Activated naive CD8-positive, alpha-beta T cell treated with anti-CD3 and anti-CD28 coated beads, Interleukin-2, amount 50 U/mL, for 24 hours (primary cell): ENCODE measurements at places on chromosomes 13 and 19.

- DNase-seq = no peak
These were observed 39.8 kb upstream of the TPM4 start for GRCh38 chr19:16036397-16036925.

- no peak for DNase-seq
These were observed 67.1 kb downstream of the STARD13 start for GRCh38 chr13:33218426-33218825.

DNA sequence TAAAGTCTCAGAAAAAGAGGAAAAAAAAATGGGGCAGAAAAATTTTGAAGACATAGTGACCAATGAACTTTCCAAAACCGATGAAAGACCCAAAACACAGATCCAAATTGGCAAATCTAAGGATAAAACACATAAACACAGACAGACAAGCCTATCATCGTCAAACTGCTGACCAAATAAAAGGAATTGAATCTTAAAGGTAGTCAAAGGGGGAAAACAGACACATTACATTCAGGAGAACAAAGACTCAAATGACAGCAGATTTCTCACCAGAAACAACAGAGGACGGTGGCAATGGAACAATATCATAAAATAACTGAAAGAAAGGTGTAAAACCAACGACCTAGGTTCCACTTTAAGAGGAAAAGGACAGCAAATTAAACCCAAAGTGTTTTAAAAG is 10.2 kb downstream of the RBM26 start:
- no peak for DNase-seq

GRCh38 chr19:18594824-18595373 is 6.3 kb downstream of the REX1BD start:
- DNase-seq = no peak

DNA sequence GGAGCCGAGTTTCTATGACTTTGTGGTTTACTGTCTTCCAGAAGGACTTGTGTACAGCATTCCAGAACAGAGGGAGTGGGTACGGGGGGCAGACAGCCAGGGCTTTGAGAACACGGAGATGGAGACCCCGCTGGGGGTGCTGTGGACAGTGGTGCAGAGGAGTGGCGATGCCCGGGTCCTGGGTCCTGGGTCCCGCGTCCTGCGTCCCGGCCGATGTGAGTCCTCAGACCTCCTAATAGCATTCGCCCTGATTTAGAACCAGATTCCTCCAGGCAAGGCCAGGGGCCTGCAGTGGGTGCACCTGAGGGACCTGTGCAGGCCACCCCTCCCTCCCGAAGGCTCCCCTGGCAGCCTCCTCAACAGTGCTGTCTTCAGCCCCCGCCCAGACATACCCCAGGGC is 97.9 kb downstream of the KDM4B start:
- no peak for DNase-seq

DNA sequence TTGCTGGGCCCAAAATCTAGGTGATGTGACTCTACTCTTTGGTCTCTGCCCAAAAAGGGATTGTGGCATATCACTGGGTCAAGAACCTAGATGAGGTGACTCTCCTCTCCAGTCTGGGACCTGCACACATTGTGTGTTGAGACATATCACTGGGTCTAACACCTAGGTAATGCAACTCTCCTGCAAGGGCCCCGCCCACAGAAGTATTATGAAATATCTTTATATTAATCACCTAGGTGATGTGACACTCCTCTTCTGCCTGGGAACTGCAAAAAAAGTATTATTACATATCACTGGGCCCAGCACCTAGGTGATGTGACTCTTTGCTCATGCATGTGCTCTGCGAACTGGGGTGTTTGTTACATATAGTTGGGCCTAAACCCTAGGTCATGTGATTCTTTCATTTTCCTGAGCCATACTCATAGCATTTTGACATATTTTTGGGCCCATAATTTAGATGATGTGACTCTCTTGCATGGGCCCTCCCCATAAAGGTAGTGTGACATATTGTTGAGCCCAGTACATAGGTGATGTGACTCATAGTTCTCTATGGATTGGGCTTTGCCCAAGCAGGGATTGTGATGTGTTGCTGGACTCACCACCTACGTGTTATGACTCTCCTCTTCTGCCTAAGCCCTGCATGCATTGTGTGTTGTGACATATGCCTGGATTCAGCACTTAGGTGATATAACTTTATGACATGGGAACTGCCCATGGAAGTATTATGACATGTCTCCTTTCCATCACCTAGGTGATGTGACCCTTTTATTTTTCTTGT is 11.2 kb upstream of the ZNF681 start:
- no peak for DNase-seq

GRCh38 chr13:50334115-50334778 is 319.0 kb downstream of the KCNRG start:
- DNase-seq = no peak

DNA sequence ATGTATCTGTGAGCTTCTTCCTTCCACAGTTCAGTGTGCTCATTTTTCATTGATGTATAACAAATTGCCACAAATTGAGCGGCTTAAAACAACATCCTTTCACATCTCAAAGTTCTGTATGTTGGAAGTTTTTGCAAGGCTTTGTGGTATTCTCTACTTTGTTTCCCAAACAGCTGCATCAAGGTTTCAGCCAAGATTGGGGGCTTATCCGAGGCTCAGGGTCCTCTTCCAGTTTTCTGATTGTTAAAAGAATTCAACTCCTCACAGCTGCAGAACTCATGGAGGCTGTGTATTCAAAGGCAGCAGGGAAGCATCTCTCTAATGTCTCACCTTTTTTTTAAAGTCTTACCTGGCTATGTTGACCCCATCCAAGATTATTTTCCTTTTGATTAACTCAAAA is 1369.8 kb downstream of the PCDH9 start:
- no peak for DNase-seq

GRCh38 chr13:36124236-36124822 is 6.9 kb downstream of the DCLK1 start:
- no peak for DNase-seq

GRCh38 chr13:99042521-99043250 is 64.8 kb upstream of the DOCK9 start:
- DNase-seq = no peak

DNA sequence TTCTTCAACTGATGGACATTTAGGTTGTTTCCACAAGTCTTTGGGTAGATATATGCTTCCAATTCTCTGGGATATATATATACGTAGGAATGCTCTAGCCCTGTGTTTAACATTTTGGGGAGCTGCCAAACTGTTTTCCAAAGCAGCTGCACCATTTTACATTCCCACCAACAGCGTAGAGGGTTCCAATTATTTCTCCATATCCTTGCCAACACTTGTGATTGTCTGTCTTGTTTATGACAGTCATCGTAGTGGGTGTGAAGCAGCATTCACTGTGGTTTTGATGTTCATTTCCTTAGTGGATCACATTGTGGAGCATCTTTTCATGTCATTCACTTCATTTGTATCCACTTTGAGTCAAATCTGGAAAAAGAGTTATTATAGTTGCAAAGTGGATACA is 4.7 kb upstream of the CBLC start:
- no peak for DNase-seq

GRCh38 chr13:105464249-105464648 is 1071.2 kb downstream of the EFNB2 start:
- DNase-seq = no peak

GRCh38 chr13:98189841-98190505 is 12.9 kb upstream of the RNF113B start:
- DNase-seq = no peak

- no peak for DNase-seq
These were observed 99.0 kb upstream of the MCF2L start for GRCh38 chr13:112870051-112870331.

DNA sequence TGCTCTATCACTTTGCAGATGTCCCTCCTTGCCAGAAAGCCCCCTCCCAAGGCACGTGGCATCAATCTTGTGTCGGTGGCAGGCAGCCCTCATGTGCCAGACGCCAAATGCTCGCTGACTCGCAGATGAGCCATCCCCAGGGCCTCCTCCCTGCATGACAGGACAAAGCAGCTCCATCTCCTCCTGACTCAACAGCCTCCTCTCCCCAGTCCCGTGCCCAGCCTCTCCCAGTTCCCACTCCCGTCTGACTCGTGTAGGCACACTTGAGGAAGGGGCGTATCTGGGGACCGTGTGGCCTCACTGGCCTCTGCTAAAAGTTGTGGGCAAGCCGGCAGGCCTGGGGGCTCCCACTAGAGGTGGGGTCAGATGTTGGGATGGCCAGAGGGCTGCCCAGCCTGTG is 133.6 kb downstream of the STK24 start:
- DNase-seq = no peak

GRCh38 chr13:113654591-113655345 is 3.2 kb downstream of the ATP4B start:
- DNase-seq = no peak

GRCh38 chr13:98384739-98385138 is 192.2 kb downstream of the STK24 start:
- no peak for DNase-seq

DNA sequence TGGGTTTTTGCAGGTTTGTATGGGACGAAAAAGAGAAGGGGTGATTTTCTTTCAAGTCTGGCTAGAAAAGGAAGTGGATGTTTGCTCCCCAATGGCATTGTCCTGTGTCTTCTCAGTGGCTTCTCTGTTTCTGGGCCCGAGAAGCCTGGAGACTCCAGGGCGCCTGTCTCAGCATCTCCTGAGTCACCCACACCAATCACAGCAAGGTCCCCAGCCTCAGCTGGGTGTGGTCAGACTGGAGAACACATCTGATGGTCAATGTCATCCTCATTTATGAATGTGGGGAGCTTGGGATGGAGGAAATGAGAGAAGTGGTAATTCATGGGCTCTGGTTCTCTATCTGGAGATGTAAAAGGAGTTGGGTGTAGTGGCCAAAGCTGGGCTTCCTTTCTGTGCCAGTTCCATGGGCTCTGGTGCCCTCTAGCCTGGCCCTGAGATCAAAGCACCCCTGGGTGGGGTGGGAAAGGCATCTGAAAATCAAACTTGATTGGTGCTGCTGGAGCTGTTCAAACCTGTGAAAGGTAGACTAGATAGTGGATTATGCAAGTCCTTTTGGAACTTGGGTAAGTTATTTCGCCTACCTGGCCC is 13.4 kb downstream of the RASL11A start:
- no peak for DNase-seq

GRCh38 chr19:8209462-8210378 is 550 bp downstream of the CERS4 start:
- DNase-seq = peak; percentile 83

GRCh38 chr13:32530841-32531253 is 7.7 kb downstream of the N4BP2L2 start:
- DNase-seq = no peak

DNA sequence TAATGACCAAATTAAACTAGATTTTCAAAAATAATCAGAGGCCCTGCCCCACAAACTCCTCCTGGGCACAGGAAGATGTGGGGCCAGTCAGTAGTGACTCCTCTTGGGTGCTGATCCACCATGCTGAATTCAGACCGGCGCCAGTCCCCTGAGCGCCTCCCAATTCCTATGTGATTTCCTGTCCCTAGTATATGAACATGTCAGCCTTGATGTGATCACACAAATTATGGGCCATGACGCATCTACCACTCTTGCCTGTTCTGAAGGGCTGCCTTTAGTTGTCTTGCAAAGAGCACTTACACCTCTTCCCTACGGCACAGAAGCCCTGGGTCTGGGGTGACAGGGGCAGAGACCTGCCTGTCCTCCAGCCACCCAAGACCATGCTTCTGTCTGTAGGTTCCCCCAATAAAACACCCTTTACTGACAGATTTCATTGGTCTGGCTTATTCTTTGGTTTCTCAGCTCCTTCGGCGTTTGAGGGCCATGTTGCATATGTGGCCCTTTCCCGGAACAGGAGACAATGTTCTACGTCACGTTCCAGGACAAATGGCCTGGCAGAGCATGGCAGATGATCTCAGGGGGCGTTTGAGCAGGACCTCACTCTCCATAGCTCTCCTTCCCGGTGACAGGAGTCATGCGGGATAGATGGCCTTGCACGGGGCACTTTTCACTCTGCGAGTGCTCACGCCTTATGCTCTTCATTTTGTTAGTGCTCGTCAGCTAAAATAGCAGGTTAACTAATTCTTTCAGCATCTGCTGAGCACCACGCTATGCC is 5.6 kb upstream of the ATP11A start:
- no peak for DNase-seq

DNA sequence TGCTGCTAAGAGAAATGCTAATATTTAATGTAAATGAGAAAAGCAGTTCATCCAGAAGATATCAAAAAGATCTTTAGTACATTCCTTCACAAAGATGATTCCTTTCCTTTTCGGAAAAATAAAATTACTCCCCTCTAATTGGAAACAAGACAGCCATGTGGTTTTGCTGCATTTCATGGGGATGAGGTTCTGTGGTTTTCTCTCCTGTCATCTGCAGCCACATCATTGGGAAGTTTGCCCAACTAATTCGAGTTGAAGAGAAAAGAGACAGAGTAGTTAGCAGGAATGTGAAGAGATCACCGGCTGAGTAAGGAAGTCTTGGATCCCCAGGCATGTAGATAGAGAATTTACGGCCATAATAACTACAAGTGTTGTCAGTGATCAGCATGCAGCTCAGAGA is 122.1 kb downstream of the CYSLTR2 start:
- DNase-seq = no peak

- no peak for DNase-seq
These were observed 525 bp downstream of the BORA start for GRCh38 chr13:72728290-72728605.

DNA sequence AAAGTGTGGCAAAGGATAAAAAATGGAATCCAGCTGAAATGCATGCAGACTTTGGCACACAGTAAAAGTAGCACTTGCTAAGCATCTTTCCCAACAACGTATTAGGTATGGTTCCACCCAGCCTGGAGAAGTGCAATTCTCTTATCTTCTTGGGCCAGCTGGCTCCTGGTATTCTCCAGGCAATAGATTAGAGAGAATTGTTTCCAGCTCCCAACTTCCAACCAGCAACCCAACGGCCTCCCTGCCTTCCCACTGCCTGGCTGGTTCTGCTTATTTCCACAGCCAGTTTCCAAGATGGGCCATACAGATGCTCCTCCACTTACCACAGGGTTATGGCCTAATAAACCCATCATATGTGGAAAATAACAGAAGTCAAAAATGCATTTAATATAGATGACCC is 133.4 kb downstream of the OXGR1 start:
- DNase-seq = no peak

DNA sequence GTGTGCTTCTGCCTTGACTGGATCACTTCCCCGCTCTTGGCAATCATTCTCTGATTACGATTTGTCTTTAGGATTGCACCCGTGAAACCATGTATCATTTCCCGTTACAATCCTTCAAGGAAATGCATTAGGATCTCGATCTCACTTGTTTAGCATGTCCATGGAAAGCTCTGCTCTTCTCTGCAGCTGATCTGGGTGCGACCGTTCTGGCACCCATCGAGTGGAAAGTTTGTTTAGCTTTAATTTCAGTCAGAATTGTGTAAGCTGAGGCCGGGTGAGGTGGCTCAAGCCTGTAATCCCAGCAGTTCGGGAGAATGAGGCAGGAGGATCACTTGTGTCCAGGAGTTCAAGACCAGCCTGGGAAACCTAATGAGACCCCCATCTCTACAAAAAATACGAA is 30.9 kb downstream of the NUMBL start:
- DNase-seq = no peak
